ENCODE measurements at places on chromosomes 3 and 15. TPM values are rescaled to one million over a fixed set of nuclear protein-coding genes. Genes with fewer than 3 reads are reported as not detected.

GRCh38 chr3:133914839-133915600 is 19.3 kb upstream of the RAB6B start:
- no peak for DNase-seq
- no peaks in the 10 kb centered on the region for H3K36me3 ChIP-seq
- H3K27ac ChIP-seq: no peak overlapping the region
- H3K4me1 ChIP-seq: no peaks in the 10 kb centered on the region
- no peak overlapping the region for H3K4me3 ChIP-seq
- peaks cover 6% of the 10 kb centered on the region for H3K27me3 ChIP-seq

DNA sequence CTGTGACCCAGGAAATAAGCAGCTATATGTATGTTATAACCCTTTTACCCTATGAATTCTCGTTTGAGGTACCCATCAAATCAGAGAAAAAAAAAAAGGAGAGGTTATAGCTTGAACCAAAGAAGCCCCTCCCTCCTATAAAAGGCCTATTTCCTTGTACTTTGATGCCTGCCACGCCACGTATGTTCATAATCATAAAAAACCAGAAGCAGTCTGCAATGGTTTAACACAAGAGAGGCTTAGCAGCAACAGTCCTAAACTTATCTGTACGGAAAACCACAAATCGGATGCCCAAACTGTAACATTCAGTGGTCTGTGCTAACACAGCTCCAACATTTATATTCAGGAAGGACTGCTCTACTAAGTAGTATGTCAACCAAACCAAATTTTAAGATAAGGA is 21.2 kb downstream of the CCR8 start:
- H3K4me3 ChIP-seq: no peak overlapping the region
- H3K27me3 ChIP-seq: no peaks in the 10 kb centered on the region
- no peaks in the 10 kb centered on the region for H3K36me3 ChIP-seq
- H3K4me1 ChIP-seq: no peaks in the 10 kb centered on the region

HRG gene
- not detected for total RNA-seq

GRCh38 chr3:166367947-166368533 is 530.8 kb upstream of the BCHE start:
- no peaks in the 10 kb centered on the region for H3K36me3 ChIP-seq
- no peak for DNase-seq
- H3K27me3 ChIP-seq: no peaks in the 10 kb centered on the region
- H3K27ac ChIP-seq: no peak overlapping the region
- H3K4me3 ChIP-seq: no peak overlapping the region
- H3K4me1 ChIP-seq: no peaks in the 10 kb centered on the region

DNA sequence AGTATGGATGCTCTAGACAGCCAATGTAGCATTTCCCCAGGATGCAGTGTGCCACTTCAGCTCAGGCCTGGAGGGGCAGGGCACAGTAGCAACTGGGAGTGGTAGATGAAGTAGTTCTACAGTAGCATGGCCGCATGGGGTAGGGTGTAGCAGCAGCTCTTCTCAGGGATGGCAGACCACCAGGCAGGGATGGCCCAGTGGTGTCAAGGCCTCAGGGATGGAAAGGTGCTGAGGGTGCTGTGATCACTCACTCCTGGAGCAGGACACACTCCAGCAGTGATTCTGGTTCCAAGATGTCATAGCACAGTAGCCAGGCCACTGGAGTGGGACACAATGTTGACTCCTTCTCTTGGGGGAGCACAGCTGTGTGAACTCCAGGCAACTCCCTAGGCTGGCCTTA is 210.9 kb upstream of the LYSMD4 start:
- no peak for DNase-seq
- no peak overlapping the region for H3K4me3 ChIP-seq
- no peaks in the 10 kb centered on the region for H3K36me3 ChIP-seq
- no peaks in the 10 kb centered on the region for H3K27me3 ChIP-seq

GRCh38 chr3:177783338-177783737 is 586.1 kb upstream of the TBL1XR1 start:
- no peak overlapping the region for H3K4me3 ChIP-seq
- no peak overlapping the region for H3K27ac ChIP-seq
- H3K27me3 ChIP-seq: no peaks in the 10 kb centered on the region
- H3K4me1 ChIP-seq: peaks cover 9% of the 10 kb centered on the region
- no peak for DNase-seq
- no peaks in the 10 kb centered on the region for H3K36me3 ChIP-seq

- no peak overlapping the region for H3K4me3 ChIP-seq
- DNase-seq: no peak
- H3K27ac ChIP-seq: no peak overlapping the region
- no peaks in the 10 kb centered on the region for H3K36me3 ChIP-seq
Measured at GRCh38 chr15:56869573-56869972, 48.9 kb upstream of the TCF12 start.

GRCh38 chr3:4887177-4887576 is 92.1 kb upstream of the BHLHE40 start:
- no peak overlapping the region for H3K4me3 ChIP-seq
- no peaks in the 10 kb centered on the region for H3K4me1 ChIP-seq
- DNase-seq: no peak
- H3K27me3 ChIP-seq: no peaks in the 10 kb centered on the region

GRCh38 chr3:138875096-138875753 is 40.5 kb upstream of the PIK3CB start:
- H3K4me3 ChIP-seq: no peak overlapping the region
- H3K4me1 ChIP-seq: no peaks in the 10 kb centered on the region
- no peaks in the 10 kb centered on the region for H3K27me3 ChIP-seq
- no peaks in the 10 kb centered on the region for H3K36me3 ChIP-seq
- H3K27ac ChIP-seq: no peak overlapping the region

GRCh38 chr3:172776049-172776717 is 25.7 kb downstream of the ECT2 start:
- H3K27me3 ChIP-seq: no peaks in the 10 kb centered on the region
- no peak overlapping the region for H3K4me3 ChIP-seq
- no peaks in the 10 kb centered on the region for H3K36me3 ChIP-seq
- H3K27ac ChIP-seq: no peak overlapping the region
- no peaks in the 10 kb centered on the region for H3K4me1 ChIP-seq

- H3K27me3 ChIP-seq: peaks cover 2% of the 10 kb centered on the region
- no peaks in the 10 kb centered on the region for H3K36me3 ChIP-seq
- DNase-seq: no peak
- no peak overlapping the region for H3K4me3 ChIP-seq
Measured at GRCh38 chr3:55246033-55246432, 241.1 kb downstream of the WNT5A start.

DNA sequence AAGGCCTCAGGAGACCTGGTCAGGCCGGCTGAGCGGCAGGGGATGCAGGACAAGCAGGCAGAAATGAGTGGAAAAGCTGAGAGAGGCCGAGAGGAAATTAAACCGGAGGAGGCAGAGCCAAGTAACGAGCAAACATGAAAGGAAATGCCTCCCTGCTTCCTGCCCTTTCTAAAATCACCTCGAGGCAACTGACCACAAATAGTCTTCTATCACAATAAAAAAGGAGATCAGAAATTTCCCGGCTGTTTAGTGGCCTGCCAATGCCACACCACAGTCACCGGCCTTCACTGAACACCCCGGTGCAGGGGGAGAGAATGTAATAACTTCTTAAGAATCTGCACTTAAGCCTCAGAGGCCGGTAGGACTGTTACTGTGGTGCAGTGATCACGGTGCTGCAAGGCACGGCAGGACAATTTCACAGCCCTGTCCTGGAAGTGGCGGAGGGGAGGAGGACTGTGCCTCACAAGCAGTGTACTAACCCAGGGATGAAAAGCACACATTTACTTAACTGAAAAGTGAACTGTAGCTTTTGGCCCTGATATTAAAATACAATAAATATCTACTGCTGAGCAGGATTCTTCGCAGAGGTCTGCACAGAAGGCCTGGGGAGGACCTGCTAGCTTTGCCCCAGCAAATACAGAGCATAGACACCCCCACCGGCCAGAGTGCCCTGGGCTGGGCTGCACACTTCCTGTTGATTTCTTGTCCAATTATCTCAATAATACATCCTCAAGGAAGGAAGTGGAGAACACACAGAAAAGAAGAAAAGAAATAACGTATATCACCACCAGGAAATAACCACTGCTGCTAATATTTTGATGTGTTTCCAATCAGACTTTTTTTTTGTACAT is 183.5 kb upstream of the NSMCE3 start:
- no peak for DNase-seq
- no peak overlapping the region for H3K4me3 ChIP-seq
- no peak overlapping the region for H3K27ac ChIP-seq
- no peaks in the 10 kb centered on the region for H3K27me3 ChIP-seq
- H3K4me1 ChIP-seq: no peaks in the 10 kb centered on the region
- H3K36me3 ChIP-seq: no peaks in the 10 kb centered on the region

GRCh38 chr3:14199641-14200040 is 21.0 kb downstream of the LSM3 start:
- H3K27me3 ChIP-seq: no peaks in the 10 kb centered on the region
- no peak for DNase-seq
- H3K4me3 ChIP-seq: no peak overlapping the region
- no peaks in the 10 kb centered on the region for H3K36me3 ChIP-seq
- peaks cover 2% of the 10 kb centered on the region for H3K4me1 ChIP-seq
- no peak overlapping the region for H3K27ac ChIP-seq

DNA sequence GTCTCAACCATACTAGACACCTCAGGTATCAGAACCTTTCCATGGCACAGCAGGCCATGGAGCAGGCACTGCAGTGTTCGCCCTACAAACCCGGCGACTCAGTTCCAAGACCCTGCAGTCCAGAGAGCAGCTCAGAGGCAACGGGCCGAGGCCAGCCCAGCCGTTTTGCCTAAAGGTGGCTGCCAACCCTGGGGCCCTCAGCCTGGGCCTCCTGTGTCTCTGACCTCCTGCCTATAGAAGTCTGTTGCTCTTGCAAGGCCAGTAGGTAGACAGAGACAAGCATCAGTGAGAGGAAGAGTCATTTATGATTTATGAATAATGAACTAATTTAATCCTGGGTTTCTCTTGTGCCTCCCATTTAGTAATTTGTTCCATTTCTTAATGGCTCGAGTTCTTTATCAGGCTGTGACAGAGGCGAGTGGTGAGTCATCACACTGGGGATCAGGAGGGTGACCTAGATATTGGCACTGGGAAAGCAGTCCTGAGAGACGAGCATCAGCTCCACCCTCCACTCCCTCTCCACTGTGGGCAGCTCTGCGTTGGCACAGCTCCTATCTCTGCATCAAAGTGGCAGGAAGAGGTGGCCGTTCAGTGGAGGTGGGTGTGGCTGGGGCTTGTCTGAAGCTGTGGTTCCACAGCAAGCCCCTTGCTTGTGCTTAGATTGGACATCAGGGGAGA is 79.8 kb downstream of the ABHD5 start:
- peak; percentile 86 for DNase-seq
- peak overlapping the region; percentile 85 for H3K27ac ChIP-seq
- no peaks in the 10 kb centered on the region for H3K36me3 ChIP-seq
- no peaks in the 10 kb centered on the region for H3K27me3 ChIP-seq
- H3K4me3 ChIP-seq: no peak overlapping the region
- H3K4me1 ChIP-seq: no peaks in the 10 kb centered on the region

DNA sequence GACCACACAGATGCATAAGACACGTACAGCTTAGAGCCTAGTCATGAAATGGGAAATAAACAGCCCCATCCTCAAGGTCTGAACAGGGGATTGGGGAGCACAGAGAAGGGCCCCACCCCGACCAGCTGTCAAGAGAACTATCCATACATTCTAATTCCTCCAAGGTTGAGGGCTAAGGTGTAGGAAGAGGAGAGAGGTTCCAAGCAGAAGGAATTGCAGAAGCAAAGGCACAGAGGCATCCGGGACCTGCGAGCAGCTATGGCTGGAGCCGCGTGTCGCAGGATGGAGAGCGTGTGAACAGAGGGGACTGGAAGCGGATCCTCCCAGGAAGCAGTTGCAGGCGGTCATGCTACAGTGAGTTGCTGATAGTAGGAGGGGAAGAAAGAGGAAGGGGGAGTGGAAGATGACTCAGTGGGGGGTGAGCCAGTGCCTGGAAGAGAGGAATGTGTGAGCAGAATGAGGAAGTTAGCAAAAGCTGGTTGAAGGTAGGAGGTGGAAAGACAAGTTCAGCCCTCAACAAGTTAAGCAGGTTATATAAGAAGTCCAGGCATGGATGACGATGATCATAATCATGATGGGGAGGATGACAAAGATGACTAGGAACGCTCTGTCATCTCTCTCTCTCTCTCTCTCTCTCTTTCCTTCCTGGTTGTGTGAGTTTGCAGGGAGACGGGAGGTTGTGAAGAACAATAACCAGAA is 89.7 kb downstream of the LIPC start:
- no peaks in the 10 kb centered on the region for H3K36me3 ChIP-seq
- no peaks in the 10 kb centered on the region for H3K27me3 ChIP-seq
- H3K4me3 ChIP-seq: no peak overlapping the region
- no peak overlapping the region for H3K27ac ChIP-seq
